ENCODE measurements at places on chromosomes 12 and 14.

DNA sequence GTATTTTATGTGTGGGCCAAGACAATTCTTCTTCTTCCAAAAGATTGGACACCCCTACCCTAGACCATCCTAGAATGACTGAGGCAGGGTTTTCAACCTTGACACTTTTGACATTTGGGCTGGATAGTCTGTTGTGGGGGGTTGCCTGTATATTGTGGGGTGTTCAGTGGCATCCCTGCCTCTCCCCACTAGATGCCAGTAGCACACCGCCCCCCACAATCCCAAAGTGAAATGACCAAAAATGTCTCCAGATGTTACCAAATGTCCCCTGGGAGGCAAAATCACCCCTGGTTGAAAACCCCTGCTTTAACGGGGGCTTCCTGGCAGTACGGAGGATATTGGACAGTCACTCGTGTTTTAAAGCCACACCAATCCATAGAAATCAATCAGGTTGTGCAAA lies 219.6 kb downstream of the PHETA1 start:
- DNase-seq, result no peak

DNA sequence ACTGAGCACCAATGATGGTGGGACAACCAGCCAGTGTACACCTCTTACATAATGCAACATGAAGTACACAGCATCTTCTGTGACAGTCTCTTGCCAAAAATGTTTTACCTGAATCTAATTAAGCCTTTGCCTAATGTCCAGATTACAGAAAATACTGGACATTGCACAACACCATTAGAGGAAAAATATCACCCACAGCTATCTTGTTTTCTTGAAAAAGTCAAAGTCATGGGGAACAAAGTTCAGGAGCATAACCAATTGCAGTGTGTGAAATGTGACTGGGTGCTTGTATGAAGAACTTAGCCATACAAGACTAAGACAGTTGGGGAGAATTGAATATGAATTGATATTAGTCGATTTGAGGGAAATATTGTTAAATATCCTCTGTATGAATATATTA lies 12.1 kb upstream of the ANO6 start:
- DNase-seq, result no peak

GRCh38 chr14:97350894-97351731 lies 553.9 kb downstream of the VRK1 start:
- no peak for DNase-seq

- DNase-seq, result no peak
Measured at GRCh38 chr14:43503508-43503907, 1003.6 kb downstream of the FSCB start.

DNA sequence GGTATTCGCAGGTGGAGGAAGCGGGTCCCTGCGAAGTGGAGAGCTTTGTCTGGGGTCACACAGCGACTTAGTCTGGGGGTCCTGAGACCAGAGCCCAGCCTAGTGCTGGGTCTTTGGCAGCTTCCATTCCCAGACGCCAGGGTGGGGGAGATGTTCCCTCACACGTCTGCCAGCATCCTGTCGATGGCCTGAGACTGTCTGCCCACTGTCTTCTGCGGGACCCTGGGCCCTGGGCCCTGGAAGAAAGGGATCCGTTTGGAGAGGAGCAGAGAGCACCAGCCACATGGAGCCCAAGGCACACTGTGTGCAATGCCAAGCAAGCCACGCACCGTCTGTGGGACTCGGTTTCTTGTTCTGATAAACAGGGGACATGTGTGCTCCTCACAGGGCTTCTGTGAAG lies 197.2 kb downstream of the KIF26A start:
- DNase-seq, result peak; percentile 42

GRCh38 chr12:113462117-113462774 lies 9.4 kb downstream of the LHX5 start:
- DNase-seq, result peak; percentile 86

DNA sequence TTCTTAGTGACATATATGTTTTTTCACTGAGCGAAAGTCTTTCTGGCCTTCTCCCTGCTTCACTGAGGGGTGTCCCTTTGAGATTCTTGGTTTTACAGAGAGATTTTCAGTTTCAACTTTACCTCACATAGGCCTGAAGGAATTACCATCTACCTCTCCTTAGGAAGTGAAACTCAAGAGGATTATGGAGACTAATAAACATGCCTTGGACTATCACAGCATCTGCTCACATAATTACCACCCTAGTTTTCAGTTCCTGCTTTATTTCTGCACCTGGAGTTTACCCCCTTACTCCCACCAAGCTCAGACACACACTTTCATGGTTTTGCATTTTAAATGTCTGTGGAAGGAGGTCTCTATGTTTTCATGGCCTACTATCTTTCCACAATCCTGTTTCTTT lies 118.3 kb upstream of the SCAF11 start:
- no peak for DNase-seq

GRCh38 chr12:5969156-5969973 lies 24.3 kb upstream of the ANO2 start:
- DNase-seq, result no peak

DNA sequence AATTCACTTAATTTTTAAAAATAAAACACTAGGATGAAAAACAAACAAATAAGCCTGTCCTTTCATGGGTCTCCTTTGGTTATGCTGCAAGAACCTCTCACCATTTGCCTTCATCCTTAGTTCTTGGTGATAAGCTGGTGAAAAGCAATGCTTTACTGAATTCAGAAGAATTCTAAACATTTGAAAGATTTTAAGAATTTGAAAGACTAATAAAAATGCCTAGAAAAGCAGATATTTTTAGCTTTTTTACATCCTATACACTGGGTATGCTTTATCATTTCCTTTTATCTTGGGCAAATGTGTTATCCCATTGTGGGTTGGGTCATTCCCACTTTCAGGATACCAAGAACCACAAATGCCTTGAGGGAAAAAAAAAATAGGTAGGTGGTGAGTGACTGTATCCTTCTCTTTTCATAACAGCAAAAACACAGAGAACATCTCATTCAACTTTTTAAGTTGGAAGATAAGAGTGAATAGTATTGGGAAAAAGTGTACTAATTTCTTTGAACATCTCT lies 197.1 kb upstream of the ABCD2 start:
- DNase-seq, result no peak

DNA sequence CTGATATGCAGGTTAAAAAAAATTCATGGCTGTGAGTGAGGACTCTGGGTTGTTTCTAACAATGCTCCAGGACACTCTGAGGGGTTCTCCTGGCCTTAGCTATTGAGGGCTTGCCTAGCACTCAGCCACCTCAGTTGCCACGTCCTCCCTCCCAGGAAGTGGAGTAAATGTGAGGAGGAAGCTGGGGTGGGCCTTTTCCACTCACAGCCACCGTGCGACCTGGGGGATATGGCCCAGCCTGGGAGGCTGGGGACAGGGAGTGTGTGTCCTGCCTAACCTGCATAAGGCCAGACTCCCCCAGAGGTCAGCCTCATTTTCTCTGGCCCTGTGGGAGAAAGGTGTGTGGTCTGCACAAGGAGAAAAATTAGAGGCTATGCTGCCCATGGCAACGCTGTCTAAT lies 83.3 kb downstream of the CRACR2A start:
- no peak for DNase-seq

GRCh38 chr12:15584366-15585041 lies 204.7 kb downstream of the EPS8 start:
- no peak for DNase-seq

- DNase-seq, result no peak
Measured at GRCh38 chr12:48961331-48961730, 4.0 kb upstream of the ARF3 start.
